ENCODE measurements at places on chromosomes 3 and 15. TPM values are rescaled to one million over a fixed set of nuclear protein-coding genes. Genes with fewer than 3 reads are reported as not detected.

DAZL gene
- total RNA-seq, result not detected

DLL4 gene
- total RNA-seq, result 0.08 TPM

REC114 gene
- total RNA-seq, result not detected

MCF2L2 gene
- 5.8 TPM for total RNA-seq

ACTC1 gene
- total RNA-seq, result not detected

LRRC15 gene
- not detected for total RNA-seq

MUC20 gene
- total RNA-seq, result 1.6 TPM

ECE2 gene
- not detected for total RNA-seq

GOLGA6L7 gene
- total RNA-seq, result not detected

TMEM108 gene
- total RNA-seq, result not detected

VGLL3 gene
- total RNA-seq, result not detected

PTH1R gene
- total RNA-seq, result not detected

IMP3 gene
- 67.1 TPM for total RNA-seq

COL6A5 gene
- not detected for total RNA-seq

UBAP1L gene
- total RNA-seq, result 5.9 TPM

GRM7 gene
- not detected for total RNA-seq

RUVBL1 gene
- 5.6 TPM for total RNA-seq

C3orf38 gene
- total RNA-seq, result 45.5 TPM

NMD3 gene
- 54.6 TPM for total RNA-seq

GALNT15 gene
- not detected for total RNA-seq

GOLGA6B gene
- not detected for total RNA-seq

CISH gene
- 4.7 TPM for total RNA-seq

CPB1 gene
- total RNA-seq, result not detected

CFAP20DC gene
- total RNA-seq, result 0.25 TPM

SLC12A8 gene
- total RNA-seq, result not detected

BOC gene
- not detected for total RNA-seq

ALG3 gene
- total RNA-seq, result 15.7 TPM

PYGO1 gene
- total RNA-seq, result not detected

GPR149 gene
- not detected for total RNA-seq

CACNA1D gene
- not detected for total RNA-seq

MORC1 gene
- not detected for total RNA-seq

TEX55 gene
- not detected for total RNA-seq

THPO gene
- total RNA-seq, result not detected

C3orf20 gene
- 0.27 TPM for total RNA-seq

FHIT gene
- total RNA-seq, result 7.6 TPM

PEX5L gene
- total RNA-seq, result not detected

LNP1 gene
- total RNA-seq, result 1.2 TPM

SLC2A2 gene
- total RNA-seq, result not detected

RBM6 gene
- total RNA-seq, result 95.0 TPM

NECTIN3 gene
- 7.6 TPM for total RNA-seq

FBXL2 gene
- not detected for total RNA-seq

TTC21A gene
- total RNA-seq, result 2.3 TPM

FEZF2 gene
- not detected for total RNA-seq

GPR160 gene
- total RNA-seq, result 2.9 TPM

ANKRD63 gene
- total RNA-seq, result not detected

LOXL1 gene
- total RNA-seq, result 2.2 TPM

NR2F2 gene
- not detected for total RNA-seq

OR4F15 gene
- not detected for total RNA-seq

DOCK3 gene
- total RNA-seq, result 2.8 TPM
